ENCODE measurements at places on chromosomes 7 and 10.

- DNase-seq: no peak
Measured at GRCh38 chr10:124550293-124551034, 88.8 kb downstream of the LHPP start.

DNA sequence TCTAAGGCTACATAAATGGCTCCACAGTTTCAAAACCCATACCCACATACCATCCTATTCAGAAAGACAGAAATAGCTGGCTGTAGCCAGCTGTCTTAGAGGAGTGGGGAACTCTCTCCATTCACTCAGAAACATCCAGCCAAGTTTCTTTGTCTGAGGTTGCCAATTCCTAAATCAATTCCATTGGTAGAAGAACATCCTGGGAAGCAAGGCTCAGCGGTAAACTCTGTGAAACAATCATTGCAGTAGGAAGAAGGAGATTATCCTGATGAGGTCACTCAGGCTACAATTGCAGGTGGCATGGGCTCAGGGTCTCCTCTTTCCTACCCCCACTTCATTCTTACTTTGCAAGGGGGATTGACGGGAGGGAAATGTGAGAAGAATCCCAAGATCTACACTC lies 154.0 kb downstream of the ETV1 start:
- no peak for DNase-seq

GRCh38 chr10:98340261-98340939 lies 72.4 kb upstream of the LOXL4 start:
- no peak for DNase-seq

GRCh38 chr10:132109341-132110110 lies 43.8 kb downstream of the JAKMIP3 start:
- no peak for DNase-seq

DNA sequence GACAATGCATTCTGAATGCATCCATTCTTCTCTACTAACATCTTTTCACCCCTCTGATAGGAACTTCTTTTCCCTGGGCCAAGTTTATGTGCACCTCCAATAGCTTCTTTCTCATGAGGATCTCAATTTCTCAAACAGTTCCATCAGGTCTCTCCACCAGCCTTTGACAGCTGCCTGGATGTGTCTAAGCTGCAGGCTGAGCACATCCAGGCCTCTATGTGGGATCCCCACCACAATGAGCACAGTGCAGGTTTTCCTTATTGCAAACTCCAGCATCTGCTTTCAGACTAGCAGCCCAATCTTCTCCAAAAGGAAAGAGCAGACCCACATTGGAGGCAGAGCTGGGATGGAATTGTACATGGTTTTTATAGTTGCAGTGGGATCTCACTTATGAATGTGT lies 145.3 kb upstream of the TBX20 start:
- DNase-seq: no peak

DNA sequence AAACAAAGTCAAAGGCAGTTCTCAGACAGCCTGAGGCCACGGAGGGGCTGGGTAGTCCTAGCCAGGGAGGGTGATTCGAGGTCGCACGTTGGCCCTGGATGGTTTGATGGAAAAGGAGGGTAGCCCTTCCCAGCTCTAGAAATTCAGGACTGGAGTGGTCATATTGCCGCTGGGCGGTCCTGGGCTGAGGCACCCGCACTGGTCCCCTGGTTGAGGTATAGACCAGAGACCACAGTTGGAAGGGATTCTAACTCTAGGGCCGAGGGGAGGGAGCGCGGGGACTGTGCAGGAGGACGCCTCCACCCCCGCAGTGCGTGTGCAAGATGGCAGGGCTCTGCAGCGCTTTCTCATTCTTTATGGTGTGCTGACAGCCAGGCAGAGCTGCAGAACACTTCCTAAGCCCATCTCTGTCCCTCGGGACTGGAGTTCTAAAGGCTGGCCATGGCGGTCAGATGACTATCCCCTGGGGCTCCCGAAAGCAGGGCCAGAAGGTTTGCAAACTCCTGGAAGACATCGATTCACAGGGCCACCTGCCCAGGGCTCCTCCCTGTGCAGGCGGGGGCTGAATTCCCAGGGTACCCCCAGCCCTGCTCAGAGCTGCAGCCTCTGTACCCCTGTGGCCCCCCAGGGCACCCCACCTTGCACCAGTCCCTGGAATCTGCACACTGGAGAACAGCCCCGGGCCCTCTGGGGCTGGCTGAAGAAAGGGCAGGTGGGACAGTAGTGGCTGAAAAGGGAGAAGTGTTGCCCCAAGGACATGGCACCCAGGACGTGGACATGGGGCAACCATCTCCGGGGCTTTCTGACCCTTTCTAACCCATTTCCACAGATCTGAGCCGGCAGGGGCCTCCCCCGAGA lies 51.0 kb upstream of the ELN start:
- no peak for DNase-seq

GRCh38 chr10:121695731-121696464 lies 97.7 kb upstream of the FGFR2 start:
- DNase-seq: no peak

DNA sequence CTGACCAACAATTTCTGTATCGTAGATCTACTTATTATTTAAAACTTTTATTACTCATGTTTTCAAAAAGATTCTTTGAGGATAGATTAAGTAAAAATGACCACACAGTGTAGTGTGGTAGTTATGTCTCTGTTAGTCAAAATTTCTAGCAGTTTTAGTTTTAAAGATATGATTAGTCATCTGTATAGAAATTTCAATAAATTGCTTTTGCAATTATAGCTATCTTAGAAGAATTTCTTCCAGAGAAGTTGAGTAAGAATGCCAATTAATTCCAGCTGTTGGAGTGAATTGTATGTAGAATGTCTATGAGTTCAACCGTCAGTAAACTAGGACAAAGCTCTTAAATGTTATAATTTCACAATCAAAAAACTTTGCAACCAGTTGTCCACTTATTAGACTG lies 229.7 kb downstream of the CDK14 start:
- DNase-seq: no peak

DNA sequence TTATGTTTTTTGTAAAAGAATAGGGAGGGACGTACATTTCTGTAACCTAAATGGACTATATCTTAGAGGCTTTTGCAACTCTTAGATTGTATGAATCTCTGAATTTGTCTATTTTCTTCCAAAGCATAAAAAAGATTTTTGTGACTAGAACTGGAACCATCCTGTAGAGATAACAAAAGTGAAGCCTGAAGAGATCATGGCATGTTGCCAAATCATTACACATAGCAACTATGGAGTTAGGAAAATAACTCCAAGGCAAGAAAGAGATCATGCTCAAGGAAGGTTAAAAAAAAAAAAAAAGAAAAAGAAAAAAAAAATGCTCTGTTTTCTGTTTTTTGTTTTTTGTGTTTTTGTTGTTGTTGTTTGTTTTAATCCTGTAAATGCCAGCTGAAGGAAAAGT lies 567.7 kb upstream of the ZWINT start:
- no peak for DNase-seq

DNA sequence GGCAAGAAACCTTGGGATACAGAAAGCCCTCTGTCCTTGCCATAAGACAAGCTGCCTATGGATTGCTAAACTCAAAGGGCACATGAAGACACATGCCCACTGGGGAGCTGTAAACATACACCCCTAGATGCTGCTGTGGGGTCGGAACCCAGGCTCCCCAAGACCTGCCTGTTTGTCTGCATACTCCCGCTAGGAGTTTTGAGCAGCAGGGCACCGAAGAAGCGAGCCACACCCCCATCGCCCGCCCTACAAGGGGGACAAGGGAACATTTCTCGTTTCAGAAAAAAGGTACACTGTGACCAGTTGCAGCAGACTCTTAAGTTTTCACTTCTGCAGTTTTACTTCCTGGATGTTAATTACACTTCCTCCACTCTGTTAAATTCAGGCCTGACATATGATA lies 680.2 kb upstream of the GHITM start:
- DNase-seq: no peak

DNA sequence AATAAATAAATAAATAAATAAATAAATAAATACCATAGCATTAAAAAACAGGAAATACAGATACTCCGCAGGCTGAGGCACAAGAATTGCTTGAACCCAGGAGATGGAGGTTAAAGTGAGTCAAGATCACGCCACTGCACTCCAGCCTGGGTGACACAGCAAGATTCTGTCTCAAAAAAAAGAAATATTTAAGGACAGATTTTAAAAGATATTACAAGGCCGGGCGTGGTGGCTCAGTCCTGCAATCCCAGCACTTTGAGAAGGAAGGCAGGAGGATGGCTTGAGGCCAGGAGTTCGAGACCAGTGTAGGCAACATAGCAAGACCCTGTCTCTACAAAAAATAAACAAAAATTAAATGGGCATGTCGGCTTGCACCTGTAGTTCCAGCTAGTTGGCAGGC lies 17.5 kb upstream of the SNX8 start:
- no peak for DNase-seq

- DNase-seq: no peak
Measured at GRCh38 chr7:89966067-89966664, 188.1 kb upstream of the STEAP1 start.

- DNase-seq: no peak
Measured at GRCh38 chr7:150973571-150974451, 4.3 kb downstream of the KCNH2 start.

DNA sequence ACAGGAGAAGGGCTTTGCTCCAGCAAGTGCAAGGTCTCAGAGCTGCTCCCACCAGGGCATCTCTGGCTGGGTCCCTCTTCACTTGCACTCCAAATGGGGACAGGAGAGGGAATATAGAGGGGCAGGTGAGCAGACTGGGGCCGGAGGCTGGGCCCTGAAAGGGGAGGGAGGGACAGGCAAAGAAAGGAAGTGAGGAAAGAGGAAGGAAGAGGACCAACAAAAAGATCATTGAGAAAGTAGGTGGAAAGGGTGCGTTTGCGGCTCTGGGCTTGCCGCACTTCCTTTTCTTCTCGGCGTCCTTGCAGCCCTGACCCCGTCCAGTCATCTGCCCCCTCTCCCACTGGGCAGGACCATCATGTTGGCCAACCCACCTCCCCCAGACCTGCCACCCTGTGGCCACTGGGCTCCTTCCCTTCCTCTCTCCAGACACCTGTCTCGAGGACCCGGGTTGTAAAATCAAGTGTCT lies 14.0 kb downstream of the ITPRIP start:
- no peak for DNase-seq

DNA sequence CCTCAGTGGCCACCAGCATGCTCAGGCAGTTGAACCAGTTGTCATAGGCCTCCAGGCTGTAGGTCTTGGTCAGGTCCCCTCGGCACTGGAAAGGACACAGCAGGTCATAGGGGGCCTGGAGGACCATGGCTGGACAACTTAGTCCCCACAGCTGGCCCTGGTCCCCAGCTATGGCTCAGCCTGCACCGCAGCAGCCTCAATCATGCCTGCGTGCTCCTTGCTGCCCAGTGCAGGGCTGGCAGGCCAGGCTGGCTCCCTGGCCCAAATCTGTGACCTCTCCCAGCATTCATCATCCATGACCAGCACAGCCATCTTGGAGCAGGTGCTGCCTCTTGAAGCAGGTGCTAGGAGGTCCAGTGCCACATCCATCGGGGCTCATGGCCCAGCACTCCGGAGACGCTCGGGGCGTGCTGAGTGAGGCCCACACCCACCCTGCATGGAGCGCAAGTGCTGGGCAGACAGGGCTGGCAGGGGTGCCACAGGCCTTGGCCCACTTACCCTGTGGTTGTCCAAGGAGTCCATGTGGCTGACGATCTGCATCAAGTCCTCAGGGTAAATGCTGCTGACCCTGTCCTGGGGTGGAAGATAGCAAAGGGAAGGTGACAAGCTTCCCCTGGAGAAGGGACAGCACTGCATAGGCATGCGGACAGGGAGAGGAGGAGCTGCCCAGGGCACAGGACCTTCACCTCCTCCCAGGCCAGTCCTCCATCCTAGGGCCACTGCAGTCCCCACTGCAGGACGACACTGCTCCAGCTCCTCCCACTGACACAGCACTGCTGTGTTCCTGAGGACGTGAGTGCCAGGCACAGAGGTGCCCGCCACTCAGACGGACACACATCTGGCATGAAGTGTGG lies 61.7 kb downstream of the CSGALNACT2 start:
- DNase-seq: no peak

DNA sequence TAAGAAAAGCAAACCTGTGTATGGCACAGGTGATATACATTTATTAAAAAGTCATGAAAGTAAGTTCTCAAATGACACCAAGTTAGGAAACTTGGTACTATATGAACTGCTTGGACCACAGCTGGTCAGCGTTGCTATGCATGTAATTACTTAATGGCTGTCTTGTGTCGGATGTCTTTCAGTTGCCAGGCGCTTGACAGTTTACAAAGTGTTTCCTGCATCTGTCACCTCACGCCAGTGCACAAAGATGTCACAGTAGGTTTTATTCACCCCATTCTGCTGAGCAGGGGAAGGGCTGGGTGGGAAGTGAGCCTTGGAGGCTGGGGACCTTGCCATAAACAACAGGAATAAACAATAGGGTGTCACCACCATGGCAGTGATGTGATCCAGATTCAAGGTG lies 35.8 kb downstream of the ADAM12 start:
- DNase-seq: no peak

DNA sequence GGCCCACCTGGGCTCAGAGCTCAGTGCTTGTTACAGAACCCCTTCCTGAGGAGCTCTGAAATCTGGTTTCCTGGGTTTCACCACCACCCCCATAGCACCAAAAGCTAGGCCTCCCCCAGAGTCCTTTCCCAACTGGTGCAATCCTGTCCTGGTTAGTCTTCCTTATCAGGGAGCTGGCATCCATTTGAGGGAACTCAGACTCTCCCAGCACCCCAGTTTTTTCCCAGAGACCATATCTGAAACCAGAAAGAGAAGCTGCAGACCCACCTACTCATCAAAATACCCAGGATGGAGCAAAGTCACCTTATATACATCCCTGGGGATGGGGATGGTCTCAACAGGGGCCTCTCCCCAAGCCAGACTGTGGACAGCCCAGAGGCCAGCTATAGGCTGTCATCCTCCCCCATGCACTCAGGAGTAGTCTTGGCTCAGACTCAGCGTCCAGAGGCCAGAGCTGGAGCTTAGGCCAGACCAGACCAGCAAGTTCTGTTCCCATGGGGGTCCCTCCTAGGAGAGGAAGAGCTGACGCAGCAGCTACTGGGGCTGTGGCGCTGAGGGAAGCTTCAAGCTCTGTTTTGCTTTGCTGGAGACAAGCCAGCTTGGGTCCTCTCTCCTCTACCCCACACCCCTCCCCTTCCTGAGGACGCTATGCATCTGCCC lies 3.0 kb downstream of the TBATA start:
- no peak for DNase-seq

DNA sequence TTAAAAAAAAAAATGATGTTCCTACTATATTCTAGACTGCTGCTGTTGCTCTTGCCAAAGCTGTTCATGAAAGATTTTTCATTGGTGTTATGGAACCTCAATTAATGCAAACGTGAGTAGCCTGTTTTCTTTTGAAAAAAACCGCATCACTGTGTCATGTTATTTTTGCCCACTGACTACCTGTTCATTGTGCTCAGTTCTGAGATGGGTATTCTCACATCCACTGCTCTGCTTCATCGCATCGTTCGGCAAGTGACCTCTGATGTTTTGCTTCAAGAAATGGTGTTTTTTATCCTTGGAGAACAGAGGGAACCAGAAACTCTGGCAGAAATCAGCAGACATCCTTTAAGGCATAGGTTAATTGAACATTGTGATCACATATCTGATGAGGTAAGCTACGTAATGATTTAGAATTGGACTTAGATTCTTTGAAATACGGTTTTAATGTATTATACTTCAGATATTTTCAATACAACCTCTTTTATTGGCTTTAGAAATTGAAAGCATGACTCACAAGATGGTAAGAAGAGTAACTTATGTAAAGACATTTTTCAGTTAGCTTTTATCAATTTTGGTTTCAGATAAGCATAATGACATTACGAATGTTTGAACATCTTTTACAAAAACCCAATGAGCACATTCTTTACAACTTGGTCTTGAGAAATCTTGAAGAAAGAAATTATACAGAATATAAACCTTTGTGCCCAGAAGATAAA lies 24.6 kb downstream of the FHIP2A start:
- no peak for DNase-seq

GRCh38 chr7:40757109-40757508 lies 622.3 kb downstream of the SUGCT start:
- no peak for DNase-seq

GRCh38 chr10:62463364-62463763 lies 89.2 kb downstream of the ZNF365 start:
- no peak for DNase-seq
